Suprapubic skin (tissue), 4 donors: ENCODE measurements at places on chromosomes 6 and 20. TPM values are rescaled to one million over a fixed set of nuclear protein-coding genes. Genes with fewer than 3 reads are reported as not detected.

REV3L gene
- 15.7 TPM for total RNA-seq

OLIG3 gene
- total RNA-seq: not detected

SIRPG gene
- not detected for total RNA-seq

BPHL gene
- total RNA-seq: 16.1 TPM

TRIM31 gene
- total RNA-seq: not detected

PHACTR3 gene
- total RNA-seq: 2.4 TPM

CLPSL1 gene
- not detected for total RNA-seq

SCRT2 gene
- not detected for total RNA-seq

GRM1 gene
- total RNA-seq: not detected

EYA4 gene
- 0.10 TPM for total RNA-seq

ARFGEF3 gene
- total RNA-seq: 5.1 TPM

AGER gene
- total RNA-seq: 9.9 TPM

NAPB gene
- total RNA-seq: 8.9 TPM

EPB41L1 gene
- total RNA-seq: 20.0 TPM

COL19A1 gene
- not detected for total RNA-seq

SPTLC3 gene
- total RNA-seq: 54.1 TPM

BPIFB1 gene
- not detected for total RNA-seq

GUCA1A gene
- total RNA-seq: 0.76 TPM

PTGIS gene
- 5.4 TPM for total RNA-seq

SLC22A16 gene
- total RNA-seq: not detected

GJA10 gene
- not detected for total RNA-seq

GPSM3 gene
- 4.8 TPM for total RNA-seq

NR2E1 gene
- total RNA-seq: not detected

RNF182 gene
- total RNA-seq: 0.11 TPM

ERVFRD-1 gene
- not detected for total RNA-seq

ALDH8A1 gene
- total RNA-seq: 0.56 TPM

MYLK2 gene
- not detected for total RNA-seq

GPX5 gene
- total RNA-seq: not detected

PACSIN1 gene
- total RNA-seq: 0.11 TPM
